ENCODE measurements at places on chromosomes 11 and 22.

DNA sequence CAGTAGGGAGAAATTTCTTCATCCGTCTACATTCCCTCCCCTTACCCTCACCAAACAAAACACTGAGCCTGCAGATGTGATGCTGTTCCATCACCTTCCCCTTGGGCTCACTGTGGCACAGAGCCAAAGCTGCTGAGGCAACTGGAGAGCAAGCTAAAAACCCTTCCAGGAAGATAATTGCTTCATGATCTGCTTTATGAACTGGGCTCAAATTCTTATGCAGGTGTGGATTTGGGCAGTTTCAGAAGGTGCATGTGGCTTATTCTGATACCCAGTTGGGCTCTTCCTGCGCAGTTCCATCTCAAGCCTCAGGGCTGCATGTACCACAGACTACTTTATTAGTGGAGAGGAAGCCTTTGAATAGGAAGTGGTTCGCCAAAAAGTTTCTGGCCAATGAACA is 58.3 kb downstream of the AAMDC start:
- no peak for DNase-seq

GRCh38 chr11:108959874-108960273 is 295.0 kb downstream of the DDX10 start:
- DNase-seq = no peak

- DNase-seq = no peak
Measured at GRCh38 chr11:65975771-65976170, 14.2 kb downstream of the SART1 start.

GRCh38 chr11:96112192-96113128 is 188.6 kb upstream of the MTMR2 start:
- DNase-seq = no peak

DNA sequence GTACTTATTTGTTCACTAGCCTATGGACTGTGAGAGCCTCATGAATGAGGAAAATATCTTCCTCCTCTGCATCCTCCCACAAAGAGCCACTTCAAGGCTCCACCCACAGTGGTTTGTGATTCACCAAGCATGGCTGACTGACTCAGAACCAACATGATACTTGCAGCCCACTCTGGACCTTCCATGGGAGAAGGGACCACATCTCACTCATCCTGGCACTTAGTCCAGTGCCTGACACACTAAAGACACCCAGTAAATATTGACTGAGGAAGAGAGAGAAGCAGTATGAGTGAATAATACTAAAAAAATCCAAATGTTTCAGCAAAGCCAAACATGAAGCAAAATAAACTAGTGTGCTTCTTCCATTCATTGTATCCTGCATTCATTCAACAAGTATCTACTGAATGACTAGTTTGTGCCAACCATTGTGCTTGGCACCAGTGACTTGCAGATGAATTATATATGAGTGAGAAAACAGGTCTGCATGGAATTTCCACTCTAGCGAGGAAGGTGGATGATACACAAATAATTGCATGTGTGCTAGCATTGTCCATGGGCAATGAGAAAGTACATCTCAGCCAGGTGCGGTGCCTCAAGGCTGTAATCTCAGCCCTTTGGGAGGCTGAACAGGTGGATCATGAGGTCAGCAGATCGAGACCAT is 54.9 kb upstream of the BLID start:
- DNase-seq = no peak

GRCh38 chr11:3123761-3124733 is 41.1 kb downstream of the OSBPL5 start:
- DNase-seq = no peak

GRCh38 chr11:2584812-2585565 is 114.8 kb downstream of the KCNQ1OT1 start:
- DNase-seq = no peak

- DNase-seq = no peak
Measured at GRCh38 chr11:34327804-34328631, 29.8 kb downstream of the ABTB2 start.

DNA sequence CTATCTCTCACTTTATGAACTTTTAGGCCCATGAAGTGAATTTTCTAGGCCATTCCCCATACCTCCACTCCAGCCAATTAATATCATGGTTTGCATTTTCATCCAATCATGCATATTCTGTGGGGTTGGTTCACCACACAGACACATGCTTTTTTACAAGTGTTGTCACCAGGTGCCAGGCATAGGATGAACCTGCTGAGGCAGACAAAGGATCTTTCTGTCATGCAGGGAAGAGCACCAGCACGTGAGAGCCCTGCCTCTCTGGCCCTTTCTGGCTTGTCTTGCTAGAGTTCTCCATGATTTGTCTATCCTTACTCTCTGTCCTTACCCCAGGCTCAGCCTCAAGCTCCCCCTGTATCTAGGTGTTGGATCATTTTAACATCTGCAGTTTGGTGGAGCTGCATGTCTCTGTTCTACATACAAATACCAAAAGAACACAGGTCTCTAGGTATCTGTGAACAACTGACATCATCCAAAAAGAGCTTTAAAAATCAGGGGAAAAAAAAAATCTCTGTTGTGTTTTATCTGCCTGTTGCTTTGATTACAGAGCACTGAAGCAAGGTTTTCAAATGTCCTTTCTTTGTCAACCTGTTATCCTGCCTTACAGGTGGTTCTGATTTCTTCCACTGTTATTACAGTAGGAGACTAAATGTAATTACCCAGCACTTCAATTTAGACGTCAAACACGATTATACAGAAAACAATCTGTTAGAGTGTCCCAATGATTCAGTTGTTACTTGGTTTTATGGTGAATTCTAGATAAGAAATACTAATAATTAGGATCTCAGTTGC is 58.4 kb upstream of the GRAMD1B start:
- DNase-seq = no peak

GRCh38 chr22:35369996-35370395 is 10.9 kb upstream of the HMOX1 start:
- no peak for DNase-seq

DNA sequence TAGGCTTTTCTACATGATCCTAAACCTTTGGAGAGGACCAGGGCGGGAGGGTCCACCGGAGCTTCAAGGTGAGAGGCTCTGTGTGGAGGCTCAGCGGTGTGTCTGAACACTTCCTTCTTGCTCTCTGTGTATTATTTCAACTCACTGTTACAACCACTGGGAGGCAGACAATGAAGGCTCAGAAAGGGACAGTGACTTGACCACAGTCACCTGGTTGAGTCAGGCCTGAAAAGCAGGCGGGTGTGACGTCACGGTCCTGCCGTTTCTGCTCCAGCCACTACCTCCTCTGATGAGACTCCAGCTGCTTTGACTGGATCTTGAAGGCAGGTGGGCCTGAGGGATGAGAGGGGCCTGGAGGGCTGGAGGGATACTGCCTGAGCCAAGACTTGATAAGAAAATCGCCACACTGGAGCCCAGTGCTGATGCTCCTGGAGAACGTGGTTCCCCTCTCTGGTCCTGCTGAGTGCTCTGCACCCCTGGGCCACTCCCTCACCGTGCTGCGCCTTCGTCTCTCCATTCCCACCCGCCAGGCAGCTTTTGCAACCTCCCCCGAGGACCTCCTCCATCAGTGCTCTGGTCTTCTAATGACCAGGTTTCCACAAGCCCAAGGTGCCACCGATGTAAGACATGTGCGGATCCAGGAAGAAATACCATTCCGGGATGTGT is 27.9 kb downstream of the KCNC1 start:
- no peak for DNase-seq

DNA sequence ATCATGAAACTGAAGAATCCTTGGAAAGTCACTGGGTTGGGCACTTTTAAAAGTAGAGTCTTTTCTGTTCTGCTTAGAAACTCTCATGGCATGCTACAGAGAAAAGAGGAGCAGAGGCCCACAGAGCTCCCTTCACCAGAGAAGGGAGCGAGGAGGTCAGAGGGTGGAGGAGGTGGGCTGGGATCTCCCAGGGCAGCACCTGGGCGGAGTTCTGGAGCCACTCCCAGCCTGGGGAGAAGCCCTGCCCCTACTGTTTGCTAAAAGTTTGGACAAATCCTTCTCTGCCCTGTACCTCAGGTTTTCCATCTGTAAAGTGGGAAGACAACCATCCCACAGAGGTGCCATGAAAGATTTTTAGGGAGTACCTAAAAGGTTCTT is 299.1 kb downstream of the KIRREL3 start:
- DNase-seq = no peak

DNA sequence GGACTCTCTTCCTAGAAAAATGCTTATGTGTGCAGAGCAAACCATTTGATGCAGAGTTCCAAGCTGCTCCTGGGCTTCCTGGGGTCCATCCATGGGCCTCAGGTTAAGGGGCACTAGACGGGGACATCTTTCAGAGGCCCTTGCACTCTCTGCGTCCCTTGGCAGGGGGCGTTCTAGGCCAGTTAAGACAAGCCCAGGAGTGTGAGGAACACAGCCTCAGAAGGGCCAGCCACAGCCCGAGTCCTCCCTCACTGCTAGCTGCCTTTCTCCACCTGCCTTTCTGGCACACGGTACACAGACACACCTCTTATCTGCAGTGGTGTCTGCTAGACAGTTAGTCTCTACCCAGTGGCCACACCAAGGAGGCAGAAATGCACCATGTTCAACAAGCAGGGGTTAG is 18.0 kb upstream of the BID start:
- DNase-seq = no peak

- DNase-seq = no peak
Measured at GRCh38 chr11:64466115-64466718, 107.3 kb downstream of the RPS6KA4 start.

DNA sequence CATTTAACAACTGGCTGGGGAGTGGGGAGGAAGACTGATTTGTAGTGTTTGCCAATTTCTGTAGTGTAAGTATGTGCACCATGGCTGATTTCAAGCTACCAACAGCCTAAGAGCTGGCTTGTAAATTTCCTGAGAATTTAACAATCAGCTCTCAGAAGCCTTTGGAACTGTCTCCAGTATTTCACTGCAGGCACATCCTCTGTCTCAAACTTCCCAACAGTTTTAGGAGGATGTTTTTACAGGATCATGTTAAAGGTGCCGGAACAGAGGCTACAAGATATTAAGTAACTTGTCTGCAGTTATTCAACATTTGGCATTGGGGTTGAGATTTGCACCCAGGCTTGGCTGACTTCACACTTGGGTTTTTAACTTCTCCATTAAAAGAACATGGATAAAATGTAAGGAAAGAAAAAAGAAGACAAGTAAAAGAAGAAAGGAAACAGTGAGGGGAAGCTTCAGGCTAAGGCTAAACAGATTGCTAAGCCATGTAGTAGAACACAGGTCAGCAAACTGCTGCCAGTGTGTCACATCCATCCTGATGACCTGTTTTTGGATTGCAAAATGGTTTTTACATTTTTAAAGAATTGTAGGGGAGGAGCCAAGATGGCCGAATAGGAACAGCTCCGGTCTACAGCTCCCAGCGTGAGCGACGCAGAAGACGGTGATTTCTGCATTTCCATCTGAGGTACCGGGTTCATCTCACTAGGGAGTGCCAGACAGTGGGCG is 204.8 kb upstream of the SESN3 start:
- no peak for DNase-seq

DNA sequence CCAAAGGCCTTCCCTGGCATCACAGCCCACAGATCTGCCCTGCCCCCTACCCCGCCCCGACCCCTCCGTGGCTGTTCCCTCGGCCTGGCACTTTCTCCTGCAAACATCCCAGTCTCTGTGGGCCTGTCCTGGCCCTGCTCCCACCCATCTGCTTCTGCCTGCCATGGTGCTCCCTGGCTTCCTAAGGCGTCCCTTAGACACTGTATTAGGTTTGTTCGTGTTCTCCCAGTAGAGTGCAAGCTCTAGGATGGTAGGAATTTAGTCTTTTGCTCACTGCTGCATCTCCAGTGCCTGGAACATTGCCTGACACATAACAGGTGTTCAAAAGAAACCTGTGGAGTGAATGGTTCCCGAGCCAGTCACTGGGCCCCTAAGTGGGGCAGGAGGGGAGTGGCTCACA is 69.6 kb upstream of the PITPNB start:
- DNase-seq = no peak

GRCh38 chr22:21861851-21862250 is 5.6 kb downstream of the MAPK1 start:
- no peak for DNase-seq

GRCh38 chr11:77436506-77436905 is 37.4 kb downstream of the PAK1 start:
- DNase-seq = no peak

- DNase-seq = no peak
Measured at GRCh38 chr11:31967404-31968130, 123.3 kb upstream of the RCN1 start.

- no peak for DNase-seq
Measured at GRCh38 chr11:7967097-7967496, 1.9 kb upstream of the NLRP10 start.

DNA sequence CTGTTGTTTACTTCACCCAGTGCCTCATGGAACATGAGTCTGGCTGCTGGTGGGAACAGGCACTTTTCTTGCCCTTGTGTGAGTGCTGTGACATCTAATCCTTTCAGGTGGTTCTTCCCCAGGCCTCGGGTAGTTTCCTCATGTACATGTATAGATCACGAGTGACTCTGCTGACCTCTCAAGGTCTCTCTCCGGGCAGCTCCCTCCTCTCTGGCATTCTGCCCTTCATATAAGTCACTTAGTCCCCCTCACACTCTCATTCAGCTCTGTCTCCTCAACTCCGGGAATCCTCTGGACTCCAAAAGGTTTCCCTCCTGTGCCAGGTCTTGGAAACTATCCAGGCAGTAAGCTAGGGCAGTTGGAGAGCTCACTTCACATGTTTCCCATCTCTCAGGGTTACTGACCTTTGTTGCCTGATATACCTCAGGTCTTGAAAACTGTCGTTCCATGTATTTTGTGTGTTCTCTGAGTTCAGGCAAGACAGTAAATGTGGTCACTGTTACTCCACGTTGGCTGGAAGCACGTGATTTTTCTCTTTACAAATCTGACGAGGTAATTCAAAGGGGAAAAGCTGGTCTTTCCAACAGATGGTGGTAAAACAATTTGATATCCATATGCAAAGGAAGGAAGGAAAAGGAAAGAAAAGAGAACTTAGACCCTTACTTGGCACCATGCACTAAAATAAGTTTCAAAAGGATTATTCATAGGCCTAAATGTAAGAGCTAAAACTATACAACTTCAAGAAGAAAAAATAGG is 40.5 kb upstream of the PITPNB start:
- no peak for DNase-seq
